CD4-positive, alpha-beta T cell treated with Interleukin-12 subunit alpha and Interleukin-12 subunit beta, for 1 hour (primary cell): ENCODE measurements at places on chromosomes 5 and 9.

DNA sequence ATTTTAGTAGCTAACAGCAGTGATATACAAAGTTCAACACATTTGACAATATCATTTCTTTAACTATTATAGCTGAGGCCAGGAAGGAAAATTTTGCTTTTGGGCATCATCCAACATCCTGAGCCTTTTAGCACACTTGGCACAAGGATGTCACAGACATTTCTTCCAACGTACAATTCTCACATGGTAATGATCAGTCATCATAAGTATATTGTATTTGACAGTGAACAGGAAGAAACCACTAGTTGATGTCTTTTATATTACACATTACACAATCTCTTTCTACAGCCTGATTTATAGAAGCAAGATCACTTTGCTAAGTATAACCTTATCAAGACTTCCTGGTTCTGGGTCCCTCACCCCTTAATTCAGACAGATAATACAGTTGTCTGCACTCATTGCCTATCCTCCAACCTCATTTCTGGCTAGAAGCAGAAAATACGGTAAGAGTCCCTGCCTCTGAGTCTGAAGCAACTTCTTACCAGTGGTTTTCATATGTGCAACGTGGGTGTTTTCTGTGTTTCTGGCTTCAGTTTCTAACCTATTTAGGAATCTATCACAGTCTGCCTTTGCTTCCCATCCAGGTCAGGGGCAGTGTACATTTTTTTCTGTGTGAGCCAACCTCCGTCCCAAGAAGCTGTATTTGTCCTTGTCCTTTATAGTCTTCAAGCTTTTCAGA, 167.8 kb downstream of the PAM start:
- no peak for DNase-seq

DNA sequence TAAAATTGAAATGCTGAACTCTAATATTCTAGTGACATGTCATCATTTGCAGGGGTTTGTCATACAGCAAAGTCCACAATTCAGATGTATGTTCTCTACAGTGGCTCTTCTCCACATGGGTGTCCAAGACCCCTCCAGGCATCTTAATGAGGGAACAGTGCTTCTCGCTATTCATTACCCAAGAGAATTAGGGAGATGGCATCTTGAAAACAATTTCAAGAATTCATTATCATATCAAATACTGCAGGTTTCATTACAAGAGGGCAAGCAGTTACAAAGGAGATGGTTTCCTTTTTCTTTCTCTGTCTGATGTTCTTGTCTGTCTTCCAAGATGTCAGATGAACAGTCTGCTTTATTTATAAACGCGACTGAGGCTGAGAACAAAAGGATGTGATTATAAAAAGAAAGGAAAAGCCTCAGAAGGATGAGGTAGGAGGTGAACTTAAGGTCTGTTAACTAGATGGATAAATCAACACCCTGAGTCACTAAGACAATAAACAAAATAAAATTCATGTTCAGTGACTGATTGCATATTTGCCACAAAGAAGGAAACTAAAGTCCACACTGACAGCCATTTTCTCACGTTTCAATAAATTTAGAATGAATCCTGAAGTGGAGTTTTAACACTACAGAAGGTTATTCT, 326.7 kb upstream of the EFNA5 start:
- no peak for DNase-seq

DNA sequence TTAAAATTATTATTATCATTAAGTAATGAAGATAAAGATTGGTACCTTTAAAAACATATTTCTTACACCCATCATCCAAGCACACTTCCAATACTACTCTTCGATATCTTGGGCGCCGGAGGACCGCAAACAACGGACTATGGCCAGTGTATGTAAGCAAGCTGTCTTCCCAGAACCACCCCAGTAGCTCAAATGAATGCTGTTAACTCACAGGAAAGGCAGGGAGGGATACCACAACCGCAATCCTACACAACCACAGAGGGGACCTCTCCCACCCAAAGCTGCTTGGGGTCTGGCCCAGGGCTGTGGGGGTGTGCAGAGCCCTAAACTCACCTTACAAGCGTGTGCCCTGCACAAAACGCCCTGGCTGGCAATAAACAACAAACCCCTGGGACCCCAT, 20.6 kb downstream of the GOLM1 start:
- no peak for DNase-seq

DNA sequence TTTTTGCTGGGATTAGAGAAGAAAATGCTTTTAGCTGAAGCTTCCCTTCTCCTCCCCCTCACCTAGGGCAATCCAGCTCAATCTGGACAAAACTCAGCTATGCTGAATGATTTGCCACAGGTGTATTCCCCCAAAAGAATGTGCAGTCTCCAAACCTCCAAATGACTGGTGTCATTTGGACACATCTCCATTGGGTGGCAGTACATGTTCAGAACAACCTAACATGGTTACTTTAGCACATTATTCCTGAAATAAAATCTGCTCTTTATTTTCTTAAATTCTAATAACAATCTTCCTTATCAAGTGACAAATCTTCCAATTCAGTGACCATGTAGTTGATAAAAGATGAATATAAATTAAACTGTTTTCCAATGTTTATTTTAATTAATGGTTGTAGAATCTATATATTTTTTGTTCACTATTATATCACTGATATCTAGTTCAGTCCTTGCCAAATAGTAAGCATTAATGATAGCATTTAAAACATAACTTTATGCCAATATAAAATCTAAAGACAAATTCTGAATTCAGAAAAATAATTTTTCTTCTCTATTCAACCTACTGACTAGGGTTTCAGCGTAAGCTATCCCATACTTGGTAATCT, 61.3 kb upstream of the MOCS2 start:
- peak; percentile 6 for DNase-seq

- DNase-seq = no peak
Measured at GRCh38 chr5:65967288-65968066, 41.1 kb downstream of the ERBIN start.

- no peak for DNase-seq
Measured at GRCh38 chr9:125436613-125437443, 175.2 kb downstream of the GAPVD1 start.

- DNase-seq = no peak
Measured at GRCh38 chr5:68381909-68382308, 166.4 kb downstream of the PIK3R1 start.

GRCh38 chr9:135849181-135849580, 58.2 kb downstream of the CAMSAP1 start:
- no peak for DNase-seq
